ENCODE measurements at places on chromosomes 4 and X. TPM values are rescaled to one million over a fixed set of nuclear protein-coding genes. Genes with fewer than 3 reads are reported as not detected.

- peak; percentile 73 for DNase-seq
These were observed at the start of gene GPRIN3 for GRCh38 chr4:89307446-89308160. TSS of gene GPRIN3 (minus strand) at chr4:89307800. CDS start at chr4:89250110, 57,690 bp downstream.

- DNase-seq = no peak
These were observed 448.5 kb downstream of the TRAM1L1 start for GRCh38 chr4:116636917-116637316.

- no peak for DNase-seq
These were observed 169.2 kb downstream of the GRIA2 start for GRCh38 chr4:157389741-157390140.

The AKAP17A gene
- total RNA-seq = 45.5 TPM

- peak; percentile 21 for DNase-seq
These were observed 980.6 kb upstream of the LCORL start for GRCh38 chr4:19002170-19002569.

GRCh38 chr4:7971881-7972500 is 32.3 kb upstream of the AFAP1 start:
- no peak for DNase-seq

The PLK4 gene
- 37.8 TPM for total RNA-seq

Data from WTC11 (cell line).